Activated CD4-positive, CD25-positive, alpha-beta regulatory T cell treated with anti-CD3 and anti-CD28 coated beads, Interleukin-2, amount 50 U/mL, for 16 hours (primary cell): ENCODE measurements at places on chromosomes 16 and 17.

DNA sequence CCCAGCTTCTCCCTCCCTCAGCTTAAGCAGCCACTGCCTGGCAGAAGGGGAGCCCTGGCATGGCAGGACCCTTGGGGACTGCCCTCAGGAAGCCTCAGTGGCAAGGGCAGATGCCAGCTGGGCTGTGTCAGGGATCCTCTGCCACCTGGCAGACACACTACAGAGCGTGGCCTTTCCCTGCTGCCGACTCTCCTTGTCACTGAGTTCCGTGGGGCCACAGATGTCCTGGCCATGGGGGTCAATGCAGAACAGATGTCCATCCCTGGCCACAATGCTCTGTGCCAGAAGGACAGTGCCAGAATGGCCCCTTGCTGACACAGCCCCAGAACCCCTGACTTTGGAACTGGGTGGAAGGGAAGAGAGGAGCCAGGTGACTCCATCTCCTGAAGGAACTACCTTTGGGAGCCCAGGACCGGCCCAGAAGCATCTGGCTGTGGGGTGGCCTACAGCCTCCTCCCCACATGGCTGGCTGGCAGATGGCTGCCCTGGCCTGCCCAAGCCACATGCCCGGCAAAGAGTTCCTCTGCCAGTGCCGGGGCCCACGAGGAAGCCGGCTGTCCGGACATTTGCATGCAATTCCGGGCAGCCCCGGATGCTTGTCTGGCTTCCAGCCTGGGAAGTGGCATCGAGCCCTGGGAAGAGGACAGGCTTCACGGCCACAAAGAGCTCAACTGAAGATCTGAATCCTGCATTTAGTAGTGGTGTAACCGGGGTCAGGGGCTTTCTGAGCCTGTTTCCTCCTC lies 24.1 kb downstream of the NPTX1 start:
- no peak for DNase-seq

DNA sequence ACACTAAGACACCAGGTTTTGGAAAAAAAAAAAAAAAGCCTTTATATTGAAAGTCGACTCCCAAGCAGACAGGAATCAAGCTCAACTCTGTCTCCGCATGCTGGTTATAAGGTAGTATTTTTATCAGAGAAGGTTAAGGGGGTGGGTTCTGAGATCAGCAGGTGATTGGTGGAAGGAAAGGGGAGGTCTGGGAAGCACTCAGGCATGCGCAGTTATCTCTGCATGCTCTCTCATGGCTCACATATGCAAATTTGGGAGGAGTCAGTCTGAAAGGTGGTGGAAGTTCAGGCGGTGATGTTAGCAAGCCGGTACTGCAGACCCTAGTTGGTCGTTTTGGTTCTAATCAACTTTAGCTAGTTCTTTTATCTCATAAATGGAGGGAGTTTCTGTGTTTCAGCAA lies 357.6 kb upstream of the C16orf82 start:
- DNase-seq, result no peak

- DNase-seq, result no peak
Observed at GRCh38 chr16:1184156-1184868, 31.4 kb downstream of the CACNA1H start.

GRCh38 chr17:81631482-81631881 lies 5.4 kb downstream of the NPLOC4 start:
- no peak for DNase-seq
